ENCODE measurements at places on chromosomes 7 and 10.

DNA sequence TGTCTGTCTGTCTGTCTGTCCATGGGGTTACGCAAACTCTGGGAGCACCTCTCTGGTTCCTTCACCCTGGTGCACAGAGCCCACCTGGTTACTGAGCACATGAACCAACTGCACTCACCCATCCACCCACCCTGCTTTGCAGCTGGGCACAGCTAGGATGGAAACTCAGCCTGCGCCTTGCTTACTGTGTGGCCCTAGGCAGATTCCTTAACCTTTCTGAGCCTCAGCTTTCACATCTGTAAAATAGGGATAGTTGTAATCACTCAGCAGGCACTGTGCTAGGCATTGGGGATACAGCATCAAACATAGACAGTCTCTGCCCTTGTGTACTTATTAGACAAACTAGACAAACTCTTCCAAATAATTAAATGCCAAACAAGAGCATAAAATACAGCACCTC lies 21.8 kb upstream of the INMT start:
- DNase-seq, result no peak

DNA sequence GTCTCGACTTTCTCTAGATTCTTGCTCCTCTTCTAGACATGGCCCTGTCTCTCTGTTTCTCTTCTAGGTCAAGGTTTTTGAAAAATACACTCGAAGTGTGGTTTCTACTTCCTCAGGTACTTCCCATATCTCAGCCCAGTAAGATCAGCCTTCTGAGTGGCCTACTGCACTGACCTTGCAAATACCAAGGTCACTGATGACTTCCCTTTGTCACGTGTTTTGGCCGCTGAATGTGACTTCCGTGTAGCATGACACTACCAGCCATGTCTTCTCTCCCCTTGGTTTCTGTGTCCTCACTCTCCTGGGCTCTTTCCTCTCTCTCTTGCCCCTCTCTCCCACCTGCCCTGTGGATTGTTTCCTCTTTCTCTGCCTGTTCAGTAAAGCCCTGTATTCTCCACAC lies 7.9 kb upstream of the WIPF3 start:
- no peak for DNase-seq

- no peak for DNase-seq
Measured at GRCh38 chr7:23604296-23604640, 7.1 kb downstream of the CCDC126 start.

- DNase-seq, result no peak
Measured at GRCh38 chr10:98125940-98126631, 8.4 kb upstream of the R3HCC1L start.
